Activated T-helper 2 cell treated with anti-CD3 and anti-CD28 coated beads, Interferon-gamma antibody, Interleukin-2, Interleukin-4, amounts not matched to agents 10 μg/mL and 5 μg/mL and 100 μg/mL, durations not matched to agents 14 hours and 24 hours and 36 hours (primary cell): ENCODE measurements at places on chromosomes 16 and 17. TPM values are rescaled to one million over a fixed set of nuclear protein-coding genes. Genes with fewer than 3 reads are reported as not detected.

PIRT gene
- not detected in 2 replicates for total RNA-seq

SOST gene
- total RNA-seq: not detected in 2 replicates

CPNE7 gene
- total RNA-seq: 19.8 and 25.7 TPM in 2 replicates

DNA sequence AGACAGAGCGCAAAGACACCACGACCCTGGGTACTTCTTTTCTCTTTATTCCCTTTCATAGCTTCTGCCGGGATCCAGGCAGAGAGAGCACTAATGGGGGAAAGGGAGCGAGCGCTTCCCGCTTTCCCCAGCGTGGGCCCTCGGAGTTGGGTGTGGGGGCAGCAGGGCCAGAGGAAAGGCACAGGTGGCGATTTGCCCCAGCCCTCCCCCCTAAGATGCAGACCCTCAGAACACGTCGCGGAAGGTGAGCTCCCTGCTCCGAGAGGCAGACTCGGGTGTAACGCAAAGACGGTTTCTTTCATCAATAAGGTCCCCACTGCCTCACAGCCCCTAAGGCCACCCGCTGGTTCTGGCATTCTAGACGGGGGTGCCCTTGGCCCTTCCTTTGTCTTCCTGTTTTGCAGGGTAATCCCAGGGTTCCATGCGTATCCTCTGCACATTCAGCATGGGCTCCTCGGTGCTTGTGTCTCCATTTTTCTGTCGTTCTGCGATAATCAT lies 570 bp upstream of the NME3 start:
- H3K36me3 ChIP-seq: peaks cover 33% of the 10 kb centered on the region
- peaks cover 10% of the 10 kb centered on the region for H3K4me1 ChIP-seq
- H3K27me3 ChIP-seq: no peaks in the 10 kb centered on the region
- peak overlapping the region; percentile 96 for H3K27ac ChIP-seq
- no peak for DNase-seq

DNA sequence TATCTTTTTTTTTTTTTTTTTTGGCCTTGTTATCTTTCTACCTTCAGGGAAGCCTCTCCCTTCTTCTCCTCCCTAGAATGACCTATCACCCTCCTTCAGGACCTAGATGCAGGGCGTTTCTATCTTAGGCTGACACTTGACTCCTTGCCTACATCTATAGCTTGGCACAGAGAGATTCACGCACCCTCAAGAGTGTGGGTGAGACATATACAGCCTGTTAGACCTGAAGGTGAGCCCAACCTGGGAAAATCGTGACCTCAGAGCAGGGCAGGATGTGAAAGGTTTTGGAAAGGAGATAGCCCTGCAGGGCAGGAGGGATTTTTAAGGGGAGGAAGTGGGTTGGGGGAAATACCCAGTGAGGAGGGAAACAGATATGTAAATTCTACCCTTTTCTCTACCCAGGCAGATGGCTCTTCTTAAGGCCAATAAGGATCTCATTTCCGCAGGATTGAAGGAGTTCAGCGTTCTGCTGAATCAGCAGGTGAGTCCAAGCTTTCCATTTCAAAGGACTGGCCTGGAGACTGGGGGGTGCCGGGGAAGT lies at the start of gene AHSP:
Gene AHSP, plus strand, starts transcription at position 167 of the 541 bp plus-strand sequence. Its CDS starts 240 bp downstream, at position 407.
- no peaks in the 10 kb centered on the region for H3K36me3 ChIP-seq
- no peak within 1 kb of the TSS for H3K4me3 ChIP-seq
- H3K27ac ChIP-seq: no peak within 1 kb of the TSS
- peaks cover 21% of the 10 kb centered on the region for H3K27me3 ChIP-seq
- H3K4me1 ChIP-seq: peaks cover 7% of the 10 kb centered on the region
- DNase-seq: no peak

DNA sequence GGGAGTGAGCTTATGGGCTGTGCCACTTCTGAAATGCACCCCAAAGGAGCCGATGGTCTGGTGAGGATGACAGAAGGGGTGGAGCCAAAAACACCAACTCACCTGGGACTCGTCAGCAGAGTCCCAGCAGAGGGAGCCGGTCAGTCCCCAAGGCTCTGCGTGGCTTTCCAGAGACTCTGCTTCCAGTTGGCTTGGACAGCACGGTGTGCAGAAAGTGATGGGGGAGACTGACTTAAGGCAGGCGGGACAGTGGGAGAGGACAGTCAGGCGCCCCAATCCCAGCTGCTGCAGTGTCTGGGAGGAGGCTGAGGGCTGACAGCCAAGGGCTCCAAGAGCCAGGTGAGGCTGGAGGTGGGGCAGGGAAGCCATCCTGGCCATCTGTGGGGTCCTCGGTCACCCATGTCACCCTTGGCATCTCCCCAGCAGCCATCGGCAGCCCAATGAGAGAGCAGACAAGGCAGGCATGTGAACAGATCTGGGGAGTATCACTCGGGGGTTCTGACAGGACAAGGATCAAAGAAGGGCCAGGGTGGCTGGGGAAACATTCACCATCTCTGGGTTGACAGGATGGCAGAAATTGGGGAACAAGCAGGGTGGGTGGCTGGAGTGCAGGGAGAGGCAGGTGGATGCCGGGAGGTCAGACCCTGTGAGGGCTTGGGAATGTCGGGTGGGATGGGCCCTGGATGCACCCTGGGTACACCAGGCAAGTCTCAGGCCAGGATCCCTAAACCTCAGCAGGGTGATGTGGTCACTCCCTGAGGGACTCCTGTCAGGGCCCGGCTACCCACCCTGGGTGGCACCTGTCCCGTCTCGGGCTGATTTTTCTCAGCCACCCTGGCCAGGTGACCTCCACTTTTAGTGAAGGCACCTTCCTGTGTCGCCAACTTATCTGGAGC lies 8.9 kb upstream of the KRTAP17-1 start:
- no peak for DNase-seq
- H3K4me1 ChIP-seq: no peaks in the 10 kb centered on the region
- no peaks in the 10 kb centered on the region for H3K36me3 ChIP-seq
- H3K27ac ChIP-seq: no peak overlapping the region
- H3K4me3 ChIP-seq: no peak overlapping the region
